Nephron progenitor cell (in vitro differentiated cells): ENCODE measurements at places on chromosomes 3 and 15.

DNA sequence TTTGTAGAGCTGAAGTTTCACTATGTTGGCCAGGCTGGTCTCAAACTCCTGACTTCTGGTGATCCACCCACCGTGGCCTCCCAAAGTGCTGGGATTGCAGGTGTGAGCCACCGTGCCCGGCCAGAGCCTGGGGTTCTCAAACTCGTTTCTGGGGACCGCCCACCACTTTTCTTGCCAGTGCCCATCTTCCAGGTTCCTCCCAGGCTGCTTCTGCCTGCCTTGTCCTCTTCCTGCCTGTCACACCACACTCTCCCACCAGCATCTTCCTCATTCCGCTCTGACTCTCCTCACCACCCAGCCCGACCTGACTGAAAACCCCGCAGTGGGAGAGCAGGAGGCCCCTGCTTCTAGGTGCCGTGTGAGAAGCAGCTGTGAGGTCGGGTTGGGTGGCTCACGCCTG lies 3.1 kb upstream of the DYNLT2B start:
- no peak for DNase-seq

GRCh38 chr3:47163169-47164006 lies 525 bp downstream of the SETD2 start:
- peak; percentile 64 for DNase-seq

DNA sequence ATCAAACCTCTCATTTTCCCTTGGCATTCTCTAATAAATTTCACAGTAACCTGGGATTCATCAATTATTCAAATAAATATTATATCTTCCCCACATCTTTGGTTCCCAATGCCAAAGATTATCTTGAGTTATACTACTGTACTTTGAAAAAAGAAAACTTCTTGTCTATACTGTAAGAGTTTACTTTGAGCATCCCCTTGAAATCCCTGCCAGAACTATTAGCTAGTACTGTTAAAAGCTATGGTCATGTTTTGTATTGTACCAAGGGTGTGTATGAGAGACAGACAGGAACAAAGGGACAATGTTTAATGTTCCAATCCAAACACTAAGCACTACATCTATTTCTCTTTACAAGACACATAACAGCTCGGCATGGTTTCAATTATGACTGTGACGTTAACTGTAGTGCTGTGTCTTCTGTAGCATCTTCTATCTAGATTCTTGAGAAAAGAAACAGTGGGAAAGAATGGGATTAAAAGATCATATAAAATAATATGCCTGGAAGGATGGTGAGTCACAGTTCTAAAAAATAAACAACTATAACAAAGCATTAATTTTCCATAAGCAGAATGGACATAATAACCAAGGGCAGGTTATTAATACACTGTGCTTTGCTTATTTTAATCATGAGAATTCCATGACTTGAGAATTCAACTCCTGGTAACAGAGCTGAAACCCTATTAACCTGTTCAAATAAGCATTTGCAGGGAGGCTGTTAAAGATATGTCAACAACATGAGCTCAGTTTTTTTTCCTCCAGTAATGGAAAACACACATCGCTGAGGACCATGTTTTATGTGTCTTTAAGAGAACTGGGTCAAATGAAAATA lies 71.1 kb downstream of the ALDH1A2 start:
- no peak for DNase-seq

- DNase-seq: no peak
Observed at GRCh38 chr3:30586096-30586805, 20.1 kb upstream of the TGFBR2 start.

GRCh38 chr3:100548053-100548452 lies 55.6 kb downstream of the TMEM45A start:
- no peak for DNase-seq

- no peak for DNase-seq
Observed at GRCh38 chr15:74400915-74401757, 32.6 kb downstream of the SEMA7A start.

DNA sequence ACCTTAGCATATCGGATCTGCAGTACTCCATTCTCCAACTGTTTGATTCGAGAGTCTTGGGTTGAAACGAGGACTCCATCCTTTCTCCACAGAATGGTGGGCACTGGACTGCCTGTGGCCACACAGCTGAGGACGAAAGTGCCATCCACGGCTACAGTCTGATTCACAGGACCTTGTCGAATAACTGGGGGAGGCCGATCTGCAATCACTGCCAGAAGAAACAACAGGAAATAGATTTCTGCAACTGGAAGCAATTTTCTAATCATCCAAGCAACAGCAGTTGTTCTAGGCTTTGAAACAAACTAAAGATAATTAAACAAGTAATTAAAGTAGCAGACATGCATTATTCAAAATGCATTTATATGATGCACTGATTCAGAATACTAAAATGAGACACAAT lies 1097.7 kb downstream of the ROBO1 start:
- DNase-seq: no peak

DNA sequence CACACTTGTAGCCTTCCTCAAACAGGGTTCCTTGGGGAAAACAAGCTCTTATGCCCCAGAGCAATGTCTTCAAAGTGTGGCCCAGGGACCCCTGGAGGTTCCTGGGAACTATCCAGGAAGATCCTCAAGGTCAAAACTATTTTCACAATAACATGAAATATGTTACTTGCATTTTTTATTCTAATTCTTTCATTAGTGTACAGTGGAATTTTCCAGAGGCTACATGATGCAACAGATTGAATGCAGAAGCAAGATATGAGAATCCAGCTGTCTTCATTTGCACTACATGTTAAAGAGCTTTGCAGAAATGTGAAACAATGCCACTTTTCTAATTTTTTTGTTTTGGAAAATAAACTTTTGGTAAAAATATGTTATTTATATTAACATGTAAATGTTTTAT lies 190.9 kb downstream of the SLC9A9 start:
- DNase-seq: no peak

GRCh38 chr3:32455609-32456428 lies 46.8 kb downstream of the CMTM6 start:
- no peak for DNase-seq

GRCh38 chr3:157081626-157082210 lies 78.2 kb downstream of the CCNL1 start:
- peak; percentile 100 for DNase-seq

- DNase-seq: no peak
Observed at GRCh38 chr15:101092156-101092866, 159.5 kb downstream of the CHSY1 start.

DNA sequence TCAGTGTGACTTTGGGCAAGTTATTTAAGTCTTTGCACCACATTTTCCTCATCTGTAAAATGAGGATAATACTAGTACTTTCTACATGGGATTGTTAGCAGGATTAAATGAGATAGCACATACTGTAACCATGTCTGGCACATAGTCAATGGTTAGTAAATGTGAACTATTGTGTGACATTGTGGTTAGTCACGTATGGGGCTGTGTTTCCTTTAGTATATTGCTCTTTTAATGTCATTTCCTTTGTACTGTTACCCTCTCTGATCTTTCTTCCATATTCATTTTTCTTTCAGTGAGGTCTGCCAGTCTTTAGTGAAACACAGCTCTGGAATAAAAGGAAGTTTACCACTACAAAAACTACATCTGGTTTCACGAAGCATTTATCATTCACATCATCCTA lies 21.4 kb downstream of the OPA1 start:
- no peak for DNase-seq

DNA sequence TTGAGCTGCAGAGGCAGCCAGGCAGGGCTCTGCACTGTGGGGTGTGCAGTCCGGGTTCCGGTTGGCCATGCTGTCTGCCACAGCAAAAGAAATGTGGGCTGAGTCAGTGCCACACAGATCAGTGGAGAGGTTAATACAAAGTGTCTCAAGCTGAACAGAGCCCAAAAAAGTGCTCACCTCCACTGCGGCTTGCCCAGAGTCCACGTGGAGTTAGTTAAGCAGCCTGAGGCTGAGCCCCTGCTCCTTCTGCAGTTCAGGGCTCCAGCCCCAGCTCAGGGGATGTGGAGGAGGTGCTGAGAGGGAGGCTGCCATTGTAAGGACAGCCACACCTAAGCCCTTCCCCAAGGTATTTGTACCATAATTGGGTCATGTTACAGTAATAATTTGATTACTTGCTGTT lies 85.3 kb downstream of the LRRK1 start:
- DNase-seq: no peak

- DNase-seq: no peak
Observed at GRCh38 chr3:104437891-104438290, 928.8 kb upstream of the ALCAM start.

DNA sequence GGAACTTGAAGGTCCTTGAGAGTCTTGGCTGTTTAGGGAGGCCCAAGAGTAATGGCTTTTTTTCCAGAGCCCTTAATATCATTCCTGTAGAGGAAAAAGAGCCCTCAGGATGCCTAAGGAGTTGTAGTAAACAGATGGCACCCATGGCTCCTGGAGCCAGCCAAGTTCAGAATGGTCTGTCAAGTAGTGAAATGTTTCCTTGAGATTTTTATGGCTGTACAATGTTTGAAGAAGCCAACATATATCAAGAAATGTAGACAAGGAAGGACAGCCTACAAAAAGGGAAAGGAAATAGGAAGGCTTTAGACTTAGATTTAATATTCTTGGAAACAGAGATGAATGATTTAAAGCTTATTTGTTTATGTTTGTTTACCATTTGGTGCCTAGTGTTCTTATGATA lies 334.8 kb downstream of the SATB1 start:
- DNase-seq: no peak

DNA sequence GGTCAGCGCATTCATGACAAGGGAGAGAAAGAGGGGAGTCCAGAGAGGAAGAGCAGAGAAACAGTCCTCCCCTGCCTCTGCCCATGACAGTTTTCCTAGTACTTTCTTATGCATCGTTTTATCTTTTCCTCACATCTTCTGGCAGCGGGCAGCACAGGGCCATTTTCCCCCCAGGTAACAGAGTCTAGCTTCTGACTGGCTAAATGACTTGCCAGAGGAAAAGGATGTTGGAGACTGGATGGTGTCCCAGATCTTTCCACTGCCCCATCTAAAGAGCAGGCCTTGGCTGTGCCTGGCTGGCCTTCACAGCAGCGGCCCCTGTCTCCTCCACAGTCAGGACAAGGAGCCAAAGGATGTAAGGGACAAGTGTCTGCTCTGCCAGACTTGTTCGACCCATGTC lies 59.3 kb downstream of the CTDSPL start:
- no peak for DNase-seq

DNA sequence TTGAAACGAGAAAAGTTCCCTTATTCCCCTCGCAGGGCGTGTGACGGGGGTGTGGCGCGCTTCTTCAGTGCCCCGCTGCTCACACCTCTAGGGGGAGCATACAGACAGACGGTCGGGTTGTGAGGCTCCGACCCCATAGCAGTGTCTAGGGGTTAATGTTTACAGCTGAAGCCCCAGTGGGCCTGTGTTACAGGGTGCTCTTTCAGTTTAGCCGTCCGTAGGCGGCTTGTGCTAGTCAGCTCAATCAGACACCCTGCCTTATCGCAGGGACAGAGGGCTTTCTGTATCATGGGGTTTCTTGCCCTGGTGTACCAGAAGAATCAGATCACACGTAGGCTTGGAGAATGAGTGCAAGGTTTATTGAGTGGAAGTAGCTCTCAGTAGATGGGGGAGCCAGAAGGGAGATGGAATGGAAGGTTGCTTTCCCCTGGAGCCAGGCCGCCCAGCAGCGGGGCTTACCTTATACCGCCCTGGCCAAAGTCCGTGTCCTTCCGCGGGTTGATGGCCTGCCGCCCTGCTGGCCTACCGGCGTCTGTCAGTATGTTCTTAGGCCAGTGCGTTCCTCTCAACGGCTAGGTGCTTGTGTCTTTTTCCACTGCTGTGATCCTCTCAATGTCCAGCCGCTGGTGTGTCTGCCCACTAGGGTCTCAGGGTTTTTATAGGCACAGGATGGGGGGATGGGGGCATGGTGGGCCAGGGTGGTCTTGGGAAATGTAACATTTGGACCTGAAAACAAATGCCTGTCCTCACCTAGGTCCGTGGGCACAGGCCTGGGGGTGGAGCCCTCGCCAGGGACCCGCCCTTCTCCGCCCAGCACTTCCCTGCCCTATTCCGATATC lies 32.2 kb upstream of the ACP3 start:
- DNase-seq: no peak

- peak; percentile 16 for DNase-seq
Observed at GRCh38 chr3:112089956-112090886, 4.0 kb downstream of the C3orf52 start.

DNA sequence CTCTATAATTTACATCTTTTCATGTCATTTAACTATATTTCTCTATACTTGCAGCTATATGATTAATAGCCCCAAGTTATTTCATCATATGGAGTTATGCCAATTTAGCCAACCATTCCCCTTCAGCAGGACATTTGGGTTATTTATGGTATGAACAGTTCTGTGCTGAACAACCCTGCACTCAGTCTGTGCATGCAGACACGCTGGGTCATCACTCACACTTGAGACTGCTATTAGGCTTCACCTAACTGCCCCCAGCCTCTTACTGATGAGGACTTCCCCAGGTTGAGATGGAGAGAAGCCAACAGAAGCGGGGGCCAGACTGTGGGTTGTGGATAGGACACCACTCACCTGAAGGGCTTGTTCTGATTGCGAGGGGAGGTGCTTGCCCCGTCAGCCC lies 7.3 kb downstream of the TADA3 start:
- DNase-seq: no peak

DNA sequence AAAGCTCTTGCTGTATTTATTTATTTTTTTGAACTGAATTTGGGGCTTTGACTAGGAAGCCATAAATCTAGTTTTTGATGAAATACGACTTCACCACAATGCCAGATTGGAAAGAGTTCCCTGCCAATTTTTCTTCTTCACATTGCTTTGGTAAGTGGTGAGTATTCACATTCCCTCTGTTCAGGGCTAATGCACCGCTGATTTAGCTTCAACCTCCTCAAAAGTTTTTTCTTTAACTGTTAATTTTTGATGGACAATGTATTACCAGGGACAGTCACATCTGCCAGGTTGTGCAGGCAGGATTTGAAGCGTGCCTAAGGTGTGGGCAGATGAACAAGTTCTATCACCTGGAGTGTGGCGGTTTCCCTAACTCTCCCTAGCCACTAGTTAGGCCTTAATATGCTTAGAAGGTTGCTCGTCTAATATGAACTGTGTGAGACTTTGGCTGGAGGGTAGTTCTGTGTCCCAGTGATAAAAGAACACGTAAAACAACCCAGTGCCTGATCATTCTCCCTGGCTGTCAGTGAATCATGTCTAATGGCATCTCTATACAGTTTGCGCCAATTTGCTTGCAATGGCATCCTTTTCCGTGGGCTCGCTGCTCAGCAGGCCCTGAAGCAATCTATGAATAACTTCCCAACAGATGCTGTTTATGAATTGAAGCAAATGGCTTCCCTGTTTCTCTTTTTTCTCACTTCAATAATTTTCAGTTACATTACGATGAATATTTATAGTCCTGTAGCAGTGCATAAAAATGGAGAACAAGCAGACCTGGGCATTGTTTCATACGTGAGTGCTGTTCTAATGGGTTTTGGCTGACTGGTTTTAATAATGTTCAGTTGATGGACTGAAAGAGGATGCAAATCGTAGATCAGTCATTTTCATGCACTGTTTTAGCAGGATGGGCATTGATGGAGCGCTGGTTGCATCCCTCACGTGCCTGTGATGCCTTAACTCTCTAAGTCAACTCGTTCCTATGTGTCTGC lies 243.2 kb upstream of the SUCLG2 start:
- no peak for DNase-seq
